Astrocyte (in vitro differentiated cells and primary cell): ENCODE measurements at places on chromosomes 12 and 14. TPM values are rescaled to one million over a fixed set of nuclear protein-coding genes. Genes with fewer than 3 reads are reported as not detected.

The NANOG gene
- 0.16 and 0.94 TPM in 2 replicates for total RNA-seq

The NR4A1 gene
- 1.6 and 2.3 TPM in 2 replicates for total RNA-seq

DNA sequence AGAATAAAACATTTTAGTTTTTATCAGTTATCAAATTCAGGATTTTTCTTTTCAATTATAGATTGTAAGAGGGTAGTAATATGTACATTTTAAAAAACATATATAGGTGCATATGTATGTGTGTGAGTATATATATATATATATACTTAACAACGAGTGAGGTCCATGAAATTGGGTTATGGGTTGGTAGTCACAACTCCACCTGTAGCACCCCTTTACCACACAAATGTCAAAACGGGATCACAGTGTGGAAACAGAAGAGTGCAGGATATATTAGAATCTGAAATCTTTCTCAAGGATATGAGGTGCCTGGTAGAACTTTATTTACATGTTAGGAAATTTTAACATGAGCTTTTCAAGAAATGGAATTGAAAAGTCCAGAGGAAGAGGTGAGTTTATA, 31.3 kb downstream of the MIA2 start:
- H3K4me3 ChIP-seq = peak overlapping the region; percentile 83
- no peaks in the 10 kb centered on the region for H3K36me3 ChIP-seq
- no peak overlapping the region for H3K27ac ChIP-seq
- H3K4me1 ChIP-seq = peaks cover 7% of the 10 kb centered on the region
- no peaks in the 10 kb centered on the region for H3K27me3 ChIP-seq

GRCh38 chr14:30907659-30908057, 33.3 kb downstream of the COCH start:
- DNase-seq = no peak
- H3K27ac ChIP-seq = no peak overlapping the region
- no peaks in the 10 kb centered on the region for H3K4me1 ChIP-seq
- H3K36me3 ChIP-seq = peaks cover 12% of the 10 kb centered on the region

DNA sequence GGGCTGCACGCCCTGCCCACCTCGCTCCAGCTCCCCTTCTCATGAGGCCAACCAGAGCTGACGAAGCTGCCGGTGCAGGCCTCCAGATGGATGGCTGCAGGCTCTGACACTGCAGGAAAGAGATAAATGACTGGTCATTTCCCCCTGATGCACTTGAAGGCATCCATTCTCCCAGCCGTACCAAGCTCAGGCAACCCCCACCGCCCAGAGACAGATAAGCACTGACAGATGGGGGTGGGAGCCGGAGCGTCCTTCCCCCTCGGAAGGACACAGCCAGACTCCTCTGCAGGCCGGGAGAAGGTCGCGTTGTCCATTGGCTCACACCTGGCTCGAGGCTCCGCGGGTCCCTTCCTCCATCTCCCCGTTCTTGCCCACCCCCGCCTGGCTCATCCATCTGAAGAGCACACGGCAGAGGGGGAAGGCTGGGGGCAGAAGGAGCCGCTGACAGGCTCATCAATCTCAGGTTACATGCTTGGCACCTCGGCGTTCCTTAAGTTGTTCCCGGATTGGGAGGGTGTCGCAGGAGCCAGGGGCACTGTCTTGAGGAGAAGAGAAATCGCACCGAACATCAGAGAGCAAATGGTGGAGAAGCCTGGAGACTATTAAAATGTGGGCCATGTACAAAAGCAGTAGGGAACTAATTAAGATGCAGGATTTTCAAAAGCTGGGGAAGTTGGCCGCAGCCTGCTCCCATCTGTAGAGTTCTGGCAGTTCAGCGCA, 151.6 kb downstream of the DPF3 start:
- no peak for DNase-seq
- no peaks in the 10 kb centered on the region for H3K27me3 ChIP-seq
- no peaks in the 10 kb centered on the region for H3K36me3 ChIP-seq
- no peak overlapping the region for H3K27ac ChIP-seq

DNA sequence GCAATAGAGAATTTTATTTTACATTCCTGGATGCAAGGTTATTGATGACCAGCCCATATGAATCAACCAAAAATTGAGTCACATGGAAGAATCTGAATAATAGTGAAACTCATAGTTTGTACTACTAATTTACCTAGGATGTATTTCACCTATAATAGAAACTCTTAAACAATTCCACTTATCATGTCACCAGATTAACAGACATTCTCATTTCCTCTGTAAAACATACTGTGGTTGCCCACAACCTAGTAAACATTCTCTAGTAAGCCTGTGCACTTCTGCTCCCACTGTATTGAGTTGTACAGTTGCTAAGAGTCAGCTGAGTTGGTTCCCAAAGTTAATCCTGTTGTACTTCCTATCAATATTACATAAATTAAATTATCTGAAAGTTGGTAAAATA, 196.6 kb upstream of the TMTC1 start:
- H3K36me3 ChIP-seq = no peaks in the 10 kb centered on the region
- no peaks in the 10 kb centered on the region for H3K4me1 ChIP-seq
- DNase-seq = no peak
- no peaks in the 10 kb centered on the region for H3K27me3 ChIP-seq
- no peak overlapping the region for H3K4me3 ChIP-seq

DNA sequence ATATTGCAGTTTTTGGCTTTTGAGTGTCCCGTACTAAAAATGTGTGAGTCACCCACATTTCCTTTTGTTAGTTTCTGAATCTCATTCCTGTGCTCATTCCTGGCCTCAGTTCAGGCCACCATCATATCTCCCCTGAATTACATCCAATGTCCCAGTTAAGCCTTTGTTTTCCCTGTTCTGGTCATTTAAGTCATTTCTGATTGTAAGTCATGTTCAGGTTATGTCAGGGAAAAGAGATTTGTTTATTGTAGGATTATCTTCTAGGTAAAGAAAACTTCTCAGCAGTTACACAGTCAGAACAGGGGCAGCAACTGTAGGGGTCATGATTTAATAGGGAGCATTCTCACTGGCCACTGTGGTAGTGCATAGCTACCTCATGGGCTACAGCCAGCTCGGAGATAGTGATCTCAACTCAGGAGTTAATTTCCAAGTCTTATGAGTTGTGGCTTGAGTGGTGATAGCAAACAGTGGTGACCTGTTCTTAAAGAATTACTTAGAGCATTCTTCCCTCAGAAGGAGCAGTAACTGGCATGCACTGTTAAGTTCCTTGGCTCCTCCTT, 6.7 kb downstream of the DDX47 start:
- H3K4me1 ChIP-seq = peaks cover 56% of the 10 kb centered on the region
- peak; percentile 99 for DNase-seq
- H3K36me3 ChIP-seq = peaks cover 40% of the 10 kb centered on the region
- peak overlapping the region; percentile 94 for H3K27ac ChIP-seq
- no peaks in the 10 kb centered on the region for H3K27me3 ChIP-seq

DNA sequence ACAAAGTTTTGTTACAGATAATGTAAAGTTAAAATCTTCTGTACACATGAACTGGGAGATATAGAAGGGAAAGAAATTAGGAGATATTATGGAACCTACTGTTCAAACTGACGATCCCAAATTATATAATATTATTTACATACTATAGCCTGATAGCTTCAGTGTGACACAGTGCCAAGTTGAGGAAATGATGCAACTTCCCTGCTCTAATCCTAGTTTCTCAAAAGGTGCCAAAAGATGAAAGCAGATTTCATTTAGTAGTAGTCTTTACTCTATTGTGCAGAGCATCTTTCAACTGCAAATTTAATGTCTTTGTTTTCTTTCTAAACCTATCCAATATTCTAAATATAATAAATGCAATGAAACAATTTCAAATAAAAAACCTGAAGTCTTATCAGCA, 46.9 kb downstream of the COCH start:
- H3K27ac ChIP-seq = no peak overlapping the region
- no peaks in the 10 kb centered on the region for H3K27me3 ChIP-seq
- H3K4me1 ChIP-seq = no peaks in the 10 kb centered on the region
- H3K4me3 ChIP-seq = no peak overlapping the region

GRCh38 chr14:68159701-68160633, 340.4 kb downstream of the RAD51B start:
- no peaks in the 10 kb centered on the region for H3K4me1 ChIP-seq
- no peak for DNase-seq
- H3K36me3 ChIP-seq = no peaks in the 10 kb centered on the region
- no peak overlapping the region for H3K27ac ChIP-seq
- H3K4me3 ChIP-seq = no peak overlapping the region

DNA sequence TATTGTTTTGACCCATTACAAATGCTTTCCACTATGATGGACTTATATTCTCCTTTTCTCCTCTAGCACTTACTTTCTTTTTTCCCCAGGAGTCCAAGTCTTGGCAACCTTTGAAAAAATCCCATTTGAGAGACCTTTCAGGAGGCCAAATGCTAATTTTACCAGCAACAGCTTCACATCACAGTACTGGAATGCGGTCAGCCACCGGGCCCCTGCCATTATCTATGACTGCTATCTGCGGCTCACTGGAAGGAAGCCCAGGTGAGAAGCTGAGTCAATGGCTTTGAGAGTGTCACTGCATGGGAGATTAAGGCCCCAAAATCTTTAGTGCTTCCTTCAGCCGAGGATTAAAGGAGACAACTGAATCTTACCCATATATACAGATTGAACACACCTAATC, 64.2 kb downstream of the ERGIC2 start:
- H3K36me3 ChIP-seq = no peaks in the 10 kb centered on the region
- peak; percentile 92 for DNase-seq
- peaks cover 32% of the 10 kb centered on the region for H3K4me1 ChIP-seq
- peak overlapping the region; percentile 55 for H3K27ac ChIP-seq

DNA sequence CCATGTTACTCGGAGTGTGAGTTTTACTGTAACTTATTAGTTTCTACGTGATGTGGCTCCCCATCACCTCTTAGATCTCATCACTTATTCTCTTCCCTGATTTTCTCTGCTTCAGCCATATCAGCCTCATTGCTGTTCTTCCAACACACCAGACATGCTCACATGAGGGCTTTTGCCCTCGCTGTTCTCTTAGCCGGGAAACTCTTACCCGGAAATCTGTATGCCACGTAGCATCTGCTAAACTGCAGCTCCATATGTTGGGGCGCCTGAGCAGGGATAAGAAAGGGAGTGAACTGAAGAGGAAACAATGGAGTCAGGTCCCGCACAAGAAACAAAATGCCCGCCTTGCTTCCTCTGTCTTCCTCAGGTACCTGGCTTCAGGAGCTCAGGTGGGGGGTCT, 16.6 kb downstream of the SMUG1 start:
- DNase-seq = no peak
- no peak overlapping the region for H3K27ac ChIP-seq
- H3K4me1 ChIP-seq = peaks cover 4% of the 10 kb centered on the region
- H3K36me3 ChIP-seq = no peaks in the 10 kb centered on the region
- H3K27me3 ChIP-seq = peaks cover 51% of the 10 kb centered on the region
- H3K4me3 ChIP-seq = no peak overlapping the region

DNA sequence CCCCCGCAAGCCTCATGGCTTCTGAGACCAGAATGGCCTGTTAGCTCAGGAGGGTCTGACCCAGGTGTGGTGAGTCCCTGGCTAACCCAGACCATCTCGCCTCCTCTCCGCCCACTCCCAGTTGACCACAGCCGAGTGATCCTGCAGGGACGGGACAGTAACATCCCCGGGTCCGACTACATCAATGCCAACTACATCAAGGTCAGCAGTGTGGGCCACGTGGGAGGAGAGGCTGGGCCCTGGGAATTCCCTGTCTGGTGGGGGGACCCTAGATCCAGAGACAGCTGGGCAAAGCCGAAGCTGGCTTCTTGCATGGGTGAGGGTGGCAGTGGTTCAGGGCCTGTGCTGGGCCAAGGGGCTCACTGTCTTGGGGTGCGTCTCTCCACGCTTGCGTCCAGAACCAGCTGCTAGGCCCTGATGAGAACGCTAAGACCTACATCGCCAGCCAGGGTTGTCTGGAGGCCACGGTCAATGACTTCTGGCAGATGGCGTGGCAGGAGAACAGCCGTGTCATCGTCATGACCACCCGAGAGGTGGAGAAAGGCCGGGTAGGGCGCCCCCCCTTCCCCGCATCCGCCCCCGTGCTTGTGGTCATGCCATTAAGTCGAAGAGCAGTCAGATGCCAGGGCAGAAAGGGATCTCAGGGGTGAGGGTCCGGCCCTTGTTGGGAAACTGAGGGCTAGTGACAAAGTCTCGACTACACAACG, 5.0 kb downstream of the PTPN6 start:
- no peak overlapping the region for H3K4me3 ChIP-seq
- H3K27ac ChIP-seq = no peak overlapping the region
- no peaks in the 10 kb centered on the region for H3K36me3 ChIP-seq
- no peak for DNase-seq
- H3K4me1 ChIP-seq = peaks cover 25% of the 10 kb centered on the region
- no peaks in the 10 kb centered on the region for H3K27me3 ChIP-seq

DNA sequence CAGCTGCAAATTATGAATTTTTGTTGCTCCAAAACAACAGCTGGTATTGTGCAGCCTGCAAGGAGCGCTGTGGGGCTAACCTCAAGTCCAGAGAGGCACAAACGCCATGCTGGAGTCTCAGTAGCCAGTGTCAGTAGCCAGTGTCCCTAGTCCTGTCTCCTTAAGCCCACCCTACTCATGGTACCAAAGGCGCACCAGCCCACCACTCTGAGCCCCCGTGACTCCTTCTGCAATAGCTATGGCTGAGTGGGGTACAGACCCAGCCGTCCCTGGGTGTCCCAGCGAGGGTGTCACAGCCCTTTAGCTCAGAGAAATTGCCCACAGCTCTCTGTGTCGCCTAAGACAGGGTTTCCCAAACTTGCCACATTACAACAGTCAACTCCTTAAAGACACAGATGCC, 65.2 kb downstream of the ARL6IP4 start:
- H3K27me3 ChIP-seq = no peaks in the 10 kb centered on the region
- H3K4me3 ChIP-seq = no peak overlapping the region
- DNase-seq = no peak
- H3K4me1 ChIP-seq = peaks cover 25% of the 10 kb centered on the region
- no peaks in the 10 kb centered on the region for H3K36me3 ChIP-seq
- no peak overlapping the region for H3K27ac ChIP-seq

DNA sequence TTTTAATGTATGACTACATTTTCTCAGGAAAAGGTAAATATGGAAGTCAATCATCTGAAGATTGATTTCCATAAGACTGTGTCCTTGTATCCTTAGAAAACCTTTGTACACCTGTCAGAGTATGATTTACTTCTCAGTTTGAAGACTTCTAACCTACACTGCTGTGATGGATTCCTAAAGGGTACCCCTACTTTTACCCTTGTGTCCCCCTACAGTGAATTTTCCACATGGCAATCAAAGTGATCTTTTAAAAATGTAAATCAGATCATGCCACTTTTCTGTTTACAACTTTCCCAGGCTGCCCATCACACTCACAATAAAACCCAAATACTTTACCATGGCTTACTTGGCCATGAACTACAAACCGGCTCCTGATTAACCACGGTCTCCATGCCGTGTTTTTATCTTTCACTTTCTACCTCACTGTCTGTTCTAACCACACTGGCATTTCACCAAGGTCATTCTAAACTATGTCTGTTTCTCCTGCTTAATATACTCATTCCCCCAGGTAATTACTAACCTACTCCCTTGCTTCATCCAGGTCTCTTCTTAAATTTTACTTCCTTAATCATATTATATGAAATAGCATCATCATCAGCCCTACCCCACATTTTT, 8.1 kb downstream of the DNAI7 start:
- H3K27ac ChIP-seq = no peak overlapping the region
- H3K36me3 ChIP-seq = no peaks in the 10 kb centered on the region
- H3K27me3 ChIP-seq = no peaks in the 10 kb centered on the region
- peak; percentile 67 for DNase-seq
- H3K4me3 ChIP-seq = no peak overlapping the region
